Neural crest cell (in vitro differentiated cells): ENCODE measurements at places on chromosomes 12 and 14. TPM values are rescaled to one million over a fixed set of nuclear protein-coding genes. Genes with fewer than 3 reads are reported as not detected.

Gene SSTR1
- total RNA-seq, result not detected in 2 replicates

Gene CNTN1
- 0.77 and 1.0 TPM in 2 replicates for total RNA-seq

Gene C12orf42
- total RNA-seq, result not detected in 2 replicates

Gene SLC7A7
- 0.54 and 0.64 TPM in 2 replicates for total RNA-seq

Gene SLC25A47
- not detected in 2 replicates for total RNA-seq

Gene SMARCD1
- 187 TPM in 2 replicates for total RNA-seq

Gene GALNT8
- total RNA-seq, result 7.6 and 7.9 TPM in 2 replicates

Gene SCN8A
- total RNA-seq, result 13.0 and 13.5 TPM in 2 replicates

Gene CSRNP2
- 54.4 and 55.2 TPM in 2 replicates for total RNA-seq

Gene CLEC6A
- not detected in 2 replicates for total RNA-seq

Gene TBC1D30
- 2.0 and 2.6 TPM in 2 replicates for total RNA-seq

Gene GLT8D2
- 1.5 and 1.9 TPM in 2 replicates for total RNA-seq

Gene LIN7A
- total RNA-seq, result 5.8 and 6.2 TPM in 2 replicates

Gene NDUFB1
- 117 and 136 TPM in 2 replicates for total RNA-seq

Gene PEBP1
- total RNA-seq, result 305 and 317 TPM in 2 replicates

Gene MUCL1
- total RNA-seq, result not detected in 2 replicates

Gene KRT6A
- total RNA-seq, result not detected in 2 replicates

Gene OR4E2
- not detected in 2 replicates for total RNA-seq

Gene C12orf54
- total RNA-seq, result not detected in 2 replicates

Gene TXNDC16
- total RNA-seq, result 11.1 and 11.5 TPM in 2 replicates

Gene HOXC12
- total RNA-seq, result not detected in 2 replicates

Gene ITGB7
- total RNA-seq, result not detected in 2 replicates

Gene KRT3
- not detected in 2 replicates for total RNA-seq

Gene SCARB1
- 50.9 and 54.8 TPM in 2 replicates for total RNA-seq

Gene PPP1R36
- total RNA-seq, result 0.33 and 1.1 TPM in 2 replicates

Gene RNU6-7
- total RNA-seq, result not detected in 2 replicates

Gene NINJ2
- 0.42 TPM in 1 of 2 replicates, not detected in the other for total RNA-seq

Gene CATSPERB
- total RNA-seq, result not detected in 2 replicates

Gene C12orf50
- total RNA-seq, result 0.30 and 0.37 TPM in 2 replicates

Gene LAG3
- total RNA-seq, result 4.7 and 4.9 TPM in 2 replicates

Gene RIC8B
- total RNA-seq, result 33.2 and 33.8 TPM in 2 replicates

Gene PLEKHD1
- total RNA-seq, result 0.14 TPM in 1 of 2 replicates, not detected in the other

Gene RPS6KL1
- total RNA-seq, result 13.9 and 14.1 TPM in 2 replicates

Gene KRT81
- total RNA-seq, result not detected in 2 replicates

Gene TPH2
- total RNA-seq, result 0.09 and 0.23 TPM in 2 replicates

Gene VPS33A
- 40.7 and 41.0 TPM in 2 replicates for total RNA-seq

Gene PTGDR
- not detected in 2 replicates for total RNA-seq

Gene CNOT2
- total RNA-seq, result 79.4 and 86.9 TPM in 2 replicates

Gene HDAC7
- 76.0 and 76.6 TPM in 2 replicates for total RNA-seq

Gene TMEM117
- total RNA-seq, result 7.3 and 7.6 TPM in 2 replicates

Gene LRCOL1
- total RNA-seq, result 0.93 and 1.7 TPM in 2 replicates

Gene TTC8
- total RNA-seq, result 24.7 and 29.1 TPM in 2 replicates

Gene EPYC
- not detected in 2 replicates for total RNA-seq

Gene SLC6A12
- 0.14 and 0.47 TPM in 2 replicates for total RNA-seq

Gene MEG3
- 0.96 and 1.0 TPM in 2 replicates for total RNA-seq

Gene LRRC10
- not detected in 2 replicates for total RNA-seq

Gene SLC39A2
- total RNA-seq, result 0.36 and 0.37 TPM in 2 replicates

Gene PTPRB
- total RNA-seq, result 0.59 and 0.93 TPM in 2 replicates

Gene UNG
- 77.6 and 78.7 TPM in 2 replicates for total RNA-seq

Gene KRT83
- not detected in 2 replicates for total RNA-seq

Gene ARHGEF25
- total RNA-seq, result 41.2 and 43.8 TPM in 2 replicates

Gene OR6C68
- total RNA-seq, result not detected in 2 replicates

Gene GPX2
- total RNA-seq, result not detected in 2 replicates

Gene DPY19L2
- 23.2 and 25.2 TPM in 2 replicates for total RNA-seq

Gene CD163
- not detected in 2 replicates for total RNA-seq

Gene STON2
- 24.0 and 27.4 TPM in 2 replicates for total RNA-seq

Gene IAPP
- 0.28 TPM in 1 of 2 replicates, not detected in the other for total RNA-seq

Gene SYT1
- 17.4 and 19.5 TPM in 2 replicates for total RNA-seq
